HS-27A (cell line): ENCODE measurements at places on chromosomes 16 and 17.

DNA sequence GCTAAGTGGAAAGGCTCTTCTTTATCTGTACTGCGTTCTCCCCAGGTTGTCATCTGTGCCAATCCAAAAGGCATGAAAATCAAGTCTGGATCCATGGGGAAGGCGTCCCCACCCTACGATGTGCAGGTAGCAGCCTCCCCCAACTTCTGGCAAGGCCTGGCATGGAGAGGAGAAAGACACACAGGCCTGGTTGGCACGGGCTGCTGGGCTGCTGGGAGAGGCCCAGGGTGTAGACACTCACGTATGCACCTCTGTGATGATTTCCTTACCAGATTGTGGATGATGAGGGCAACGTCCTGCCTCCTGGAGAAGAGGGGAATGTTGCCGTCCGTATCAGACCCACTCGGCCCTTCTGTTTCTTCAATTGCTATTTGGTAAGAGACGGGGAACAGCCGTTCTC lies 20.4 kb upstream of the ACSM2A start:
- DNase-seq: no peak

- DNase-seq: no peak
These were observed 23.1 kb downstream of the RAB11FIP4 start for GRCh38 chr17:31414550-31414918.

DNA sequence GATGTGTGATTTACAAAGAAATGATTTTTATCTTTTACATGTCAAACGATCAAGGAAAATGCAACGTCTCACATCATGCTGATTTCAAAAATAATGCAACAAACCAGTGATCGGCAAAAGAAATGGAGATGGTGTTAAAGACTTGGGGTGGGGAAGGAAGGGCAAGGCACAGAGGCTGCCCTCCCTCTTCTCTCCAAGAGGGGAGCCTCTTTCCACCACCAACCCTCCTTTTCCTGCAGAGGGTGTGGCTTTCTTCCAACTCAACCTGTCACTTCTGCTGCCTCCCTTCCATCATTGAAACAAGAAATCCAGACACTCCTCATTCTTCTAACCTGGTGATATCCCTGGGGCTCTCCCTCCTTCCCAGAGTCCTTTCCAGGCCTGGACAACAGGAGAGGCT lies 320.8 kb downstream of the SLC39A11 start:
- DNase-seq: no peak

DNA sequence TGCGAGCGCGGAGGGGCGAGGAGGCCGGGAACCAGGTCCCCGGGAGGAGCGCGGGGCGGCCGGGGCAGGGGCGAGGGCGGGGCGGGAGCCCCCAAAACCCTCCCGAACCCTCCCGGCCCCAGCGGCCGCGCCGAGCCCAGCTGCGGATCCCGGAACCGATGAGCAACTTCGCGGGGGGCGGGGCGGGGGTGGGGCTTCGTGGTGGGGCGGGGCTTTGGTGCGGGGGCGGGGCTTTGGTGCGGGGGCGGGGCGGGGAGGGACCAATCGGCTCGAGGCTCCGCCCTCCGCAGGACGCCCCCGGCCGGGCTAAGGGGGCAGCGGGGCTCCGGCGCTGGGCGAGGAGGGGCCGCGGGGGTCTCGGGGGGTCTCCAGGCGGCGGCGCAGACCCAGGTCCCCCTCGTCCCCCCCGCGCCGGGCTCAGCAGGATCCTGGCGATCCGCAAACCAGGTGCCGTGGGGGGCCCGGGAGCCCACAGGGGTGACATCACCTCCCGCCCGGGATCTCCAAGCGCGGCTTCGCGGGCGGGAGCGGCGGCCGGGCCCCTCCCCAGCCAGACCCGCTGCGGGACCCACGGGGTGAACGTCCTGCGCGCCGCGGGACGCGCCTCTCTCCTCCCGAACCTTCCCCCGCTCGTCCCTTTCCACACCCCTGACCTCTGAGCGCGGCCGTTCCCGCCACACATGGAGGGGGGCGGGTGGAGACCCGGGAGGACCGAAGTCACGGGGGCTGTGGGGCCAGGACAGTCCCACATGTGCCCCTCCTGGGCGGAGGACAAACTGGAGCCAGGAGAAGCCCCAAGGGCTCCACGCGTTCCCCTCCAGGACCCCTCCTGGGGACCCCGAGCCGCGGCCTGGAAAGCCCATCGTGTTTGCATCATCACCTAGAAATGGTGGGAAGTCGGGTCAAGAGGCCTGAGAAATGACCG lies at the start of gene ABR:
ABR (minus strand) TSS at position 164 of the 925 bp plus-strand sequence. CDS start 254 bp downstream, outside the sequence.
- no peak for DNase-seq

DNA sequence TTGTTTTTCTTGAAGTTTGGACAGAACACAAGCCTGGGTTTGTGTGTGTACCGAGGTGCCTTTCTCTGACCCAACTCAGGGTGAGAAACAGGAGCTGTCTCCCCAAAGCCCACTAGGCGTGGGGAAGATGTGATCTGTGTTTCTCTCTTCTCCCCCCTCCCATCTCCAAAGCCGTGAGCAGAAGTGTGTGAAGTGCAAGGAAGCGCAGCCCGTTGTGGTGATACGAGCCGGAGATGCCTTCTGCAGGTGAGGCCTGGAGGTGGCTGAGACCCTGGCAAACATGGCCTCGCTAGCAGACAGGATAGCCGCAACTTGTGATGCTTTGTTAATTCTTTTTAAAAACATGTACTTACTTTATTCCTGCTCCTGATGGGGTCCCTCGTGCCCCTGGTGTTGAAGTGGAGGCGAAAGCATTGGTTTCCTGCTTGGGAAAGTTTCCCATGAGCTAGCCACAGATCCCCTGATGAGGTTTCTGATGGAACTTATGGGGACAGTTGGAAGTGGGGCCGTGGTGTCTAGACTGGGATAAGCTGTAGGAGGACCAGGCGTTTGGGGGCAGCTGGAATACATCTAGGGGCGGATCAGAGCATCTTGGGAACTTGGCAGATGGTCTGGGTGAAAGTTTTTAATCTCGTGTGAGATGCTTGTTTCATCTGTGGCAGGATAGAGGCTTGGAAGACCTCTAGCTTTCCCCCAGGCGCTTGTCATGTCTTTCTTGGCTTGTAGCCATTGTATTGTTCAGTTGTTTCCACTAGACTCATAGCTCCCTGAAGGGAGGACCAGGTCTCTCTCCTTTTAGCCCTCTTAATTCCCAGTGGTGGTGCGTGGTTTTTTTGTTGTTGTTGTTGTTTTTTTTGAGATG lies 893 bp downstream of the CTU2 start:
- DNase-seq: no peak

DNA sequence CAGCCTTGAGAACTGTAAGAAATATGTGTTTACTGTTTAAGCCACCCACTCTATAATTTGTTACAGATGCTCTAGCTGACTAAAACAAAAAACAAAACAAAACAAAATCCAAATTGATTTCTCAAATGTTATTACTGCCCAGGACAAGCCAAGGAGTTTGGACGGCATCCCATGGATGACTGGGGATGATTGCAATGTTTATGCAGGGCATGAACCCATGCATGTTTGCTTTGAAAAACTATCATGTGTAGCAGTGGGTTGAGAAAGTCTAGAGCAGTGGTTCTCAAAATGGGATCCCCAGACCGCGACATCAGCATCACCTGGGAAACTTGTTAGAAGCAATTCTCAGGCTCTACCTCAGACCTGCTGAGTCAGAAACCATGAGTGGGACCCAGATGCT lies 223.2 kb upstream of the PSMD7 start:
- no peak for DNase-seq
